ENCODE measurements at places on chromosomes 12 and 14. TPM values are rescaled to one million over a fixed set of nuclear protein-coding genes. Genes with fewer than 3 reads are reported as not detected.

Gene TDRD9
- 0.68 TPM for total RNA-seq

Gene LIN7A
- not detected for total RNA-seq

Gene IL23A
- total RNA-seq = 20.9 TPM

Gene CACNA2D4
- total RNA-seq = 5.4 TPM

Gene NGB
- total RNA-seq = not detected

Gene CSRNP2
- 12.0 TPM for total RNA-seq

Gene P3H3
- total RNA-seq = 3.0 TPM

Gene BICDL1
- 92.5 TPM for total RNA-seq

Gene CARMIL3
- total RNA-seq = 2.1 TPM

Gene LPAR5
- total RNA-seq = 2.8 TPM

Gene SDSL
- total RNA-seq = not detected
